ENCODE measurements at places on chromosomes 11 and 22. TPM values are rescaled to one million over a fixed set of nuclear protein-coding genes. Genes with fewer than 3 reads are reported as not detected.
A peak's percentile ranks its signal among the peaks of the same experiment; 100 is the strongest.

- DNase-seq, result no peak
These were observed 12.8 kb downstream of the UFD1 start for GRCh38 chr22:19466126-19466716.

CD3E gene
- total RNA-seq, result 2.3 TPM

- peak; percentile 19 for DNase-seq
These were observed 4.7 kb downstream of the B3GNT6 start for GRCh38 chr11:77038825-77039326.

SART1 gene
- 15.1 TPM for total RNA-seq

DNA sequence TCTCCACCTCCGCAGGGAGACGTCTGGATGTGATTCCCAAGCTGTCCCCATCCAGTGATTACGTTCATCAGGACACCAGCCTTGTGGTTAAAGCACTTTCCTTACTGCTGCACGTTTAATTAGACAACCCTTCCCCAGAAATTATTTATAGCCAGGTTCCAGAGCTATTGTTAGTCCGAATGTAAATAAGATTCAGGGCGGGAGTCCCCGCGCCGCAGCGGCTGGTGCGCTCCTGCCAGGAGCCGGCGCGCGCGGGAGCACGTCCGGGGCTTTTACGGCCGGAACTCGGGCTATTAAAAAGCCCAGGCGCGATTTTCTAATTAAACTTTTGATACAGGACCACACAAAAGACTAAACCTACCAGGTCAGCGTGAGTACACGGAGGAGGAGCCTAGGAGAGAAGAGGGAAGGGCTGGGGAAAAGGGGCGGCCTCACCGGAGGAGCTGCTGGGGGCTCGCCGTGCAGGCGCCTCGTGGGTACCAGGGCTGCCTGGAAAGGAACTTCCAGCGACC, 538.3 kb downstream of the OPCML start:
- no peak for DNase-seq

LRRC4C gene
- total RNA-seq, result 0.93 TPM

DNA sequence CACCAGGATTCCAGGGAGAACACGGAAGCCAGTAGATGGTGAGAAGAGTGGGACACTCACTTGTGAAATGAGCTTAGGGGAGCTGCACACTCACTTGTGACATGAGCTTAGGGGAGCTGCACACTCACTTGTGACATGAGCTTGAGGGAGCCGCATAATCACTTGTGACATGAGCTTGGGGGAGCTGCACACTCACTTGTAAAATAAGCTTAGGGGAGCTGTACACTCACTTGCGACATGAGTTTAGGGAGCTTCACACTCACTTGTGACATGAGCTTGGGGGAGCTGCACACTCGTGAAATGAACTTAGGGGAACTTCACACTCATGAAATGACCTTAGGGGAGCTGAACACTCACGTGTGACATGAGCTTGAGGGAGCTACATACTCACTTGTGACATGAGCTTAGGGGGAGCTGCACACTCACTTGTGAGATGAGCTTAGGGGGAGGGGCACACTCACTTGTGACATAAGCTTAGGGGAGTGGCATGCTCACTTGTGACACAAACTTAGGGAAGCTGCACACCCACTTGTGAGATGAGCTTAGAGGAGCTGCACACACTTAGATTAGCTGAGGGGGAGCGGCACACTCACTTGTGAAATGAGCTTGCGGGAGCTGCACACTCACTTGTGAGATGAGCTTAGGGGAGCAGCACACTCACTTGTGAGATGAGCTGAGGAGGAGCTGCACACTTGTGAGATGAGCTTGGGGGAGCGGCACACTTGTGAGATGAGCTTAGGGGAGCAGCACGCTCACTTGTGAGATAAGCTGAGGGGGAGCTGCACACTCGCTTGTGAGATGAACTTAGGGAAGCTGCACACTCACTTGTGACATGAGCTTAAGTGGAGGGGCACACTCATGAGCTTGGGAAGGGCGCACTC, 59.0 kb downstream of the NCAPD3 start:
- DNase-seq, result no peak

DNA sequence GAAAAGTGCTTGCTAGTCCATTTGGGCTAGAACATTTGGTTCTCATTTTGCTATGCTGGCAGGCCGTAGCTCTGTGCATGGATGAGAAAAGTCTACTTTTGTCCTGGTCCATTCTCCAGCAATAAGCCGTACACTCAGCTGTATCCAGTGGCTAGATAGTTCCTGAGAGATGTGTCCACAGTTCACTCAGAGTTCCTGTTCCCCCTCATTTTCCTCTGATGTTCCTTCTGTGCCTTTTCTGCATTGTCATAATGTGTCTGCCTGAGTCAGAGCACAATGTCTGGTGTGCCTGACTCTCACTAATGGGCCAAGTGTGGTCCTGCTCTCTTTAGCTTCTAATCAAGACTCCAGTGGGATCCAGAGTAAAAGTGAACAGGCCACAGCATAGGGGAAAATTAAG, 215.7 kb upstream of the CTSC start:
- no peak for DNase-seq

- DNase-seq, result no peak
These were observed 1.4 kb downstream of the SIGIRR start for GRCh38 chr11:413120-414081.

DNA sequence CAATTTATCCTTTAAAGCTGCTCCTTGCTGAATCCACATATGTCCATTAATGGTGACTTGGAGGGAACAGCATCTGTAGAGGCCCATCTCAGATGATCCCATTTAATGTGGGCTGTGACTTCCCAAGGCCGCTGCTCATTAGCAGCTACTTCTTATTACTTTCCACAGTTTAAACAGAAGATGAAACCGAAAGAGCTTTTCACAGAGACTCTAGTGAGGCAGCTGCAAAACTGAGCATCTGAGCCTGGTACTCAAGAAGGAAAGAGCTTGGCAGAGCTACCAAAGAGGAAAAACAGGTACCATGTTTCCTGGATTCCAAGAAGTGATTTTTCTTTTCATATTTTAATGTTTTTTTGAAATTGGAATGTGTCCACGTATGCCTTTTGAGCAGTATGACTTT, 110.5 kb upstream of the NARS2 start:
- no peak for DNase-seq

GRCh38 chr11:69500285-69501120, 19.0 kb downstream of the LINC01488 start:
- no peak for DNase-seq

DNA sequence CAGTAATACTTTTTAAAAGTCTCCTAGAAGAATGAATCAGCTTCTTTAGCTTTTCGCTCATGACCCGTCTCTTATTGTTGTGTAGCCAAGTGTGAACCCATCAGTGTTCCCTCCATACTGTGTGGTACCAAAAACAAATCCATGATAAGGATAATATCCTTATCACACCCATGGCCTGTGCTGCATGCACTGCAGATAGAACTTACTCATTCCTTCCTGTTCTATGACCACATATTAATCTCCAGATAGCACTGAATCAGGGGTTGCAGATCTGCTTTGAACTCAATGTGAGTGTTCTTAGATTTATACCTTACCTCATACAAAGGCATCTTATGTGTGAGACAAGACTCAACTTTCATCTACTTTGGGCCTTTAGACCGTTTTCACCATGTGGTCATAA, 373.4 kb downstream of the JRKL start:
- DNase-seq, result no peak

- DNase-seq, result no peak
These were observed 1.8 kb upstream of the LRRC75B start for GRCh38 chr22:24594569-24595120.

GRCh38 chr11:26983645-26984044, 10.3 kb upstream of the FIBIN start:
- DNase-seq, result no peak

NARS2 gene
- total RNA-seq, result 19.4 TPM

GRCh38 chr11:95760941-95761340, 28.6 kb downstream of the FAM76B start:
- DNase-seq, result no peak

- DNase-seq, result no peak
These were observed 128.7 kb downstream of the TRIM44 start for GRCh38 chr11:35791088-35791958.

GRCh38 chr22:32985899-32986765, 72.0 kb downstream of the SYN3 start:
- peak; percentile 80 for DNase-seq

- no peak for DNase-seq
These were observed 1.4 kb upstream of the TRMT2A start for GRCh38 chr22:20118300-20119020.

- DNase-seq, result no peak
These were observed 21.9 kb downstream of the RELT start for GRCh38 chr11:73398132-73398526.

PLA2G3 gene
- total RNA-seq, result not detected

GRCh38 chr22:50276143-50276542, 6.0 kb upstream of the MAPK11 start:
- DNase-seq, result peak; percentile 52

GRCh38 chr22:24502034-24502433, 6.9 kb downstream of the UPB1 start:
- no peak for DNase-seq

MS4A12 gene
- not detected for total RNA-seq

TMEM45B gene
- total RNA-seq, result 5.5 TPM

HEPHL1 gene
- total RNA-seq, result not detected

- DNase-seq, result no peak
These were observed 38.6 kb upstream of the RBFOX2 start for GRCh38 chr22:36067235-36067558.

DNA sequence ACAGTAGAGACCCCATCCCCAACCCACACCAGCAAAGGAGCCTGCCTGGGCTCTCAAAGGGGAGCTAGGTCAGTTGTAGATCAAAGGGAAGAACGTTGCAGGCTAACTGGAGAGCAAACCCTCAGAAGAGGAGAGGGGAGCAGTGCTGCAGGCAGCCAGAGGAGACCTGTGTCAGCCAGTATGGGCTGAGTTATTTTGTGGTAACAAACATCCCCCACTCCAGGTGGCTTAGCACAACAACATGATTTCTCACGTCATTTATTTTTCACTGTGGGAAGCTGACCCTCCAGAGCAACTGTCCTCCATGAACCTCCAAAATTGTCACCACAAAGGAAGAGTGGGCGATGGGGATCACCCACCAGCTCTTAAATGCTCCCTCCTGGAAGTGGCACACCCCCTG, 19.8 kb upstream of the SHANK2 start:
- DNase-seq, result no peak

AIFM3 gene
- 0.51 TPM for total RNA-seq

SAA1 gene
- total RNA-seq, result 17,739 TPM

GRCh38 chr11:46524201-46524770, 69.5 kb downstream of the AMBRA1 start:
- DNase-seq, result no peak

DNA sequence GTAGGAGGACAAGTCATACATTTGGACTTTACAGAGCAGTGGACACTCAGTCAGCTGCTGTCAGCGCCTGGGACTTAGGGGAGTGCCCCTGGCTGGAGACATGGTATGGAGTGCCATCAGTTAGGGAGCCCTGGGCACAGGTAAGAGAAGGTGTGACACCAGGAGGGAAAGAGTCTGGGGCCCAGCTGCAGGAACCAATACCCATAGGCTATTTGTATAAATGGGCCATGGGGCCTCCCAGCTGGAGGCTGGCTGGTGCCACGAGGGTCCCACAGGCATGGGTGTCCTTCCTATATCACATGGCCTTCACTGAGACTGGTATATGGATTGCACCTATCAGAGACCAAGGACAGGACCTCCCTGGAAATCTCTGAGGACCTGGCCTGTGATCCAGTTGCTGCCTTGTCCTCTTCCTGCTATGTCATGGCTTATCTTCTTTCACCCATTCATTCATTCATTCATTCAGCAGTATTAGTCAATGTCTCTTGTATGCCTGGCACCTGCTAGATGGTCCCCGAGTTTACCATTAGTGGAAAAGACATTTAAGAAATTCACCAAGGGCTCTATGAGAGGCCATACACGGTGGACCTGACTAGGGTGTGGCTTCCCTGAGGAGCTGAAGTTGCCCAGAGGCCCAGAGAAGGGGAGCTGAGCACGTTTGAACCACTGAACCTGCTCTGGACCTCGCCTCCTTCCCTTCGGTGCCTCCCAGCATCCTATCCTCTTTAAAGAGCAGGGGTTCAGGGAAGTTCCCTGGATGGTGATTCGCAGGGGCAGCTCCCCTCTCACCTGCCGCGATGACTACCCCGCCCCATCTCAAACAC, 850 bp upstream of the MIF start:
- DNase-seq, result no peak

- DNase-seq, result no peak
These were observed 493.3 kb downstream of the BRD1 start for GRCh38 chr22:49334449-49334789.

GRCh38 chr11:95341221-95341620, 110.2 kb upstream of the SESN3 start:
- DNase-seq, result no peak

- peak; percentile 87 for DNase-seq
These were observed 3.2 kb downstream of the TTLL12 start for GRCh38 chr22:43183496-43184277.

DNA sequence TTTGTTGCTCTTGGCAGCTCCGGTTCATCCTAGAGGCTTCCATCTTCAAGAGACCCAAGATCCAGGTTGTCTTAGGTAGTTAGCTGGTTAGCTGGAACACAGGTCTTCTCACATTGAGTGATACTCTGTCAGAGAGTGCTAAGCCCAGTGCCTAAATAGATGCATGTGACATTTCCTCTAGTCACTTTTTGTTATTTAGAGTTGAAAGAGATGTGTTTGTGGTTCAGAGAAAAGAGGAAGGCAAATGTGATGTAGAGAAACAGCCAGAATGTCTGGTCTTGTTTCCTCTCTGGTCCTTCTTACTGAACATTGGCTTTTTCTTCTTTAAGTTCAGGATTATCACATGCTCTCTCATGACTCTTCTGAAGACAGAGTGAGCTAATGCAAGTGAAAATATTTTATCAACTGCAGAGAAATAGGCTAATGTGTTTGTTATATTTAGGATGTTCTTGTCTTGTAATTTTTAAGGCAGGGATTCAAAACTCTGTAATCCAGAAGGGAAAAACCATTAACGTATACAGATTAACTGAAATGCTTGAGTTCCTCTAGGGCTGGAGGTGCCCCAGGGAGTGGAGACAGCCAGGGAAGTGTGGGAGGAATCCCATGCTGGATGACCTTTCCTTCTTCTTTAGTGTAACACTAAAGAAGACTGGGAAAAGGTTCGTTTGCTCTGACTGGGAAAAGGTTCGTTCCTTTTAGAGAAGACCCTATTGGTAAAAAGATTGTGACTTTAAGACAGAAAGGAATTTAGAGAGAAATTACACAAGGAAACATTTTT, 75.4 kb downstream of the SWAP70 start:
- DNase-seq, result no peak

DNA sequence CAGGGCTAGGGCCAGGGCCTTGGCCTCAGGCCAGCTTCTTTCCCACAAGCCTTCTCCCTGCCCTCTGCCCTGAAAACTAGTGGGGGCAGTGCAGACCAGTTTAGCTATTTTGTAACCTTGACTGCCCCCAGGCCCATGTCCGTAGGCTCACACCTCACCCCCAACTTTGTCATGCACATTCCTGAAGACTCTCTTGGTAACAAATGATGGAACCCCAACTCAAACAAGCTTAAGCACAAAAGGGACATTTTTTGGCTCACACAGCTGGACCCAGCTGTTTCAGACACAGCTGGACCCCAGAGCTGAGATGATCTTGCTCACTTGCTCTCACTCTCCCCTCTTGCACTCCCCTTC, 46.6 kb downstream of the KCNQ1OT1 start:
- DNase-seq, result no peak

GRCh38 chr11:78789375-78789774, 214.7 kb upstream of the NARS2 start:
- DNase-seq, result no peak

MTCH2 gene
- 129 TPM for total RNA-seq

Measured in liver (tissue), 10 donors.